ENCODE measurements at places on chromosomes 3 and 15.

- DNase-seq: no peak
These were observed 31.8 kb downstream of the MYO5A start for GRCh38 chr15:52496776-52497470.

GRCh38 chr3:146485297-146485696 is 15.9 kb upstream of the PLSCR2 start:
- no peak for DNase-seq

DNA sequence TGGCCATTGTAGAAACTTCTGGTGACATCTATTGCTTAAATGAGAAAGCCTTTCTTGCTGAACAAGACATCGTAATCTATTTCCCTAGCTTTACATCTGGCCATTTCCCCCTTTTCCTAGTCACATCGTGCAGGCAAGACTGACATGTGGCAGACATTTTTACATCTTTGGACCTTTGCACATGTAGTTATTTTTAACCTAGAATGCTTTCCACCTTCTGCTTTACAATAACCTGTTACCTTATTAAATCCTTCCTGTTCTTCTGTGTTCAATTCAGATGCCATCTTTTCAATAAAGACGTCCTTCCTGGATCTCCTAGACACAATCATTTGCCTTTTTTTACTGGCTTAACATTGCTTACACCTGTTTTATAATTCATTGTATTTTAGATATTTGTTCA is 343.3 kb downstream of the DIPK2A start:
- DNase-seq: no peak

- no peak for DNase-seq
These were observed 99.9 kb upstream of the PLSCR4 start for GRCh38 chr3:146350852-146351251.

- DNase-seq: no peak
These were observed 486.0 kb upstream of the CFAP20DC start for GRCh38 chr3:59535791-59536221.

DNA sequence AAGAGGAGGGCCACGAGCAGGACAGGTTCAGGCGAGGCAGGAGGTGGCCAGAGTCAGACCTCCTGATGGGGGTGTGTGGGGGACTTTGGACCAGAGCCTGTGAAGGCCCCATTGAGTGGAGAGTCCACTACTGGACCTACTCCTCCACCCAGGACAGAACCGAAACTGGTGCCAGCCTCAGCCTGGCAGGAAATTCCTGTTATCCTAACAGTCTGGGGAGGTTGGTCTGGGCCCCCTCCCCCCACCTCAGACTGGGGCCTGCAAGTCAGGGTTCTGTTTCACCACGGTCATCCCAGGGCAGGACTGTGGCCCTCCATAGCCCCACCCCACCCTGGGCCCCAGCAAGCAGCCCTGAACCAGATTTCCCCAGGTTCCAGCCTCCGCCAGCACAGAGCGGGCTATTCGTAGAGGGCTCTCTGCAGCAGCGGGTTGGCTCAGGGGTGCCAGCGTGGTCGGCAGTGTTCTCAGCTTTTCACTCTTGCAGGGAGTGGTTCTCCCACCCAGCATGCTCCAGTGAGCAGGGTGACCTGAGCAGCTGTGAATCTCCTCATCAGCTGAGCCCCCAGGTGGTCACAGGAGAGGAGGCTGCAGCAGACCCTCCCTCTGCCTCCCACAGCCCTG is 217.3 kb downstream of the TBC1D2B start:
- no peak for DNase-seq

- no peak for DNase-seq
These were observed 23.5 kb upstream of the LRRFIP2 start for GRCh38 chr3:37197810-37198371.

DNA sequence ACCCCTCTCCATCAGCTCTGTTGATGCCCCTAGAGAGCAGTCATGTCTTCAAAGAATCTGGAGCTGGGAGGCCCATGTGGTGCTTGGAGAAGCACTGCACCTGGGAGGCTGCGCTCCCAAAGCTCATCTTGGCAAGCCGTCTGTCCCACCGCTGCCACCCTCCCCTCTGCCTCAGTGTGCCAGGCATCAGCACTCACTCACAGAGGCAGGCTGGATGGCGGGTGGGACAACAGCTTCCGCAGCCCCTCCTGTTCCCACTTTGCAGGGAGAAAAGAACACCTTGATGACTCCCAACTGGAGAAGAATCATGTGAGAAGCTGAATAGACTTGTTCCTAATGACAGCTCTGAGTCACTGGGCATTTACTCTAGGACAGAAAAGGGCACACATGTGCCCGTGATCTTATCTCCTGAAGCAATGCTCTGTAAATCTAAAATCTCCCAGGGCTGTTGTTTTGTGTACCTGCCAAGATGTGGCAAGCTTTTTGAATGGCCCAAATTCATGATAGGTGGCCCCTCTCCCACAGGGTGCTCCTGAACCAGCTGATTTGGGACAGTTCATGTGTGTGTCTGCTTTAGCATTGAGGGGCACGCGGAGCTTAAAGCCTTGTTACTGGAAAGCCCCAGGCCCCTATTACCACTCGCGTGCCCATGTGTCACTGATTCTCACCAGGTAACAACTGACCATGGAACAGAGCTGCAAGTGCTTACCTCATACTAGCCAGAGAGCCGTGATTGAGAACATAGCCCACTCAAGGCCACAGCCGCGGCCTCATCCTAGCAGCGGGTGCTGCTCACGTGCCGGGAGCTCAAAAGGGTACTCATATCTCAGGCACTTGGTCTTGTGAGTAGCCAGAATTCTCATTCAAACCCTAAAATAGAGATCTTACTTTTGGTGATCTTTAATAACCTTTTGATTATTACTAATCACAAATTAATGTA is 104.4 kb downstream of the DNAJB8 start:
- no peak for DNase-seq

DNA sequence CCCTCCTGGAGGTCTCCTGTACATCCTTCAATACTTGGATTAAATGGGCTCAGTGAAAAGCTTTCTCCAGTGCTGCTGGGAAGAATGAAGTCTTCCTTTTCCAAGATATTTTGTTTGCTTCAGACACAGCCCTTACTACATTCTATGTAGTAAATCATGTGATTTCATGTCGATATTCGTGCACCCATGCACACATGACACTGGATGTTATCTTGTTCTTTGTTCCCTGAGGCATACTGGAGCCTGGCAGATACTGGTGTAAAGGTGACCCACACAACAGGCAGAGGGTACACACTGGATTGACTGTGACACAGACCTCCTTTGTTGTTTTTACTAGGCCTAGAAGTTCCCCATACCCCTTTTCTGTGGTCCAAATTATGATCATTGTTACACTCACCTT is 40.3 kb upstream of the ATP2C1 start:
- no peak for DNase-seq

GRCh38 chr3:122392868-122393844 is 9.2 kb downstream of the FAM162A start:
- peak; percentile 46 for DNase-seq

GRCh38 chr3:143830063-143830462 is 18.2 kb downstream of the SLC9A9 start:
- DNase-seq: no peak

DNA sequence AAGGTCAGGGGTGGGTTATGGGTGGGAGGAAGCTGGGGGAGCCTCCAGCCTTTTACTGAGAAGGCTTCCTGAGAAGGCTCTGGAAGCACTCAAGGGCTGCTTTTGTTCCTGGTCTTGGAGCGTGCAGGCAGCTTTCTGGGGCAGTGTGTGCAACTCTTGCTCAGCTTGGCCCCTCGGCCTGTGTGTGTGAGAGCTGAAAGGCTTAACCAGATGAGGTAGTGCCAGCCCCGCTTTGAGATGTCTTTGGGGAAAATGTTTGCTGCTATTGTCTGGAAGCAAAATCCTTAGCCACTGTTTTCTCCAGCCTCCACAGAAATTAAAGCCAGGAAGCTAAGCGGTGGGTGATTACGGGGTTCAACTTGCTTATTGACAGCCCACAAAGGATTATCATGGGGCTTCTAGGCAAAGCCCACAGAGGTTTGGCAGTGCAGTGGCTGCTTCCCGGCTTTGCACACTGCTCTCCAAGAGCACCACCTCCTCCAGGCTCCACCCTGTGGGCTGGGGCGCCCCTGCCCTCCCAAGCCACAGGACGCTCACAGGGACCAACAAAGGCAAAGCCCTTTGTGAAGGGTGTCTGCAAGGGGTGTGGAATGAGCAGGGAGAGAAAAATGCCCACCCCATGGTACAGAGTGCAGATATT is 121.7 kb upstream of the TLE3 start:
- no peak for DNase-seq

DNA sequence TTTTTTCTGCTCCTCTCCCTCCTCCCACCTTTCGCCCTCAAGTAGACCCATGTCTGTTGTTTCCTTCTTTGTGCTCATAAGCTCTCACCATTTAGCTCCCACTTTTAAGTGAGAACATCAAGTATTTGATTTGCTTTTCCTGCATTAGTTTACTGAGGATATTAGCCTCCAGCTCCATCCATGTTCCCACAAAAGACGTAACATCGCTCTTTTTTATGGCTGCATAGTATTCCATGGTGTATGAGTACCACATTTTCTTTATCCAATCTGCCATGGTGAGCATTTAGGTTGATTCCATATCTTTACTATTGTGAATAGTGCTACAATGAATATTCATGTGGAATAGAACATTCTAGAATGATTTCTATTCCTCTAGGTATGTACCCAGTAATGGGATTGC is 178.6 kb downstream of the RYR3 start:
- no peak for DNase-seq

GRCh38 chr3:16595778-16596177 is 9.4 kb downstream of the DAZL start:
- DNase-seq: no peak

DNA sequence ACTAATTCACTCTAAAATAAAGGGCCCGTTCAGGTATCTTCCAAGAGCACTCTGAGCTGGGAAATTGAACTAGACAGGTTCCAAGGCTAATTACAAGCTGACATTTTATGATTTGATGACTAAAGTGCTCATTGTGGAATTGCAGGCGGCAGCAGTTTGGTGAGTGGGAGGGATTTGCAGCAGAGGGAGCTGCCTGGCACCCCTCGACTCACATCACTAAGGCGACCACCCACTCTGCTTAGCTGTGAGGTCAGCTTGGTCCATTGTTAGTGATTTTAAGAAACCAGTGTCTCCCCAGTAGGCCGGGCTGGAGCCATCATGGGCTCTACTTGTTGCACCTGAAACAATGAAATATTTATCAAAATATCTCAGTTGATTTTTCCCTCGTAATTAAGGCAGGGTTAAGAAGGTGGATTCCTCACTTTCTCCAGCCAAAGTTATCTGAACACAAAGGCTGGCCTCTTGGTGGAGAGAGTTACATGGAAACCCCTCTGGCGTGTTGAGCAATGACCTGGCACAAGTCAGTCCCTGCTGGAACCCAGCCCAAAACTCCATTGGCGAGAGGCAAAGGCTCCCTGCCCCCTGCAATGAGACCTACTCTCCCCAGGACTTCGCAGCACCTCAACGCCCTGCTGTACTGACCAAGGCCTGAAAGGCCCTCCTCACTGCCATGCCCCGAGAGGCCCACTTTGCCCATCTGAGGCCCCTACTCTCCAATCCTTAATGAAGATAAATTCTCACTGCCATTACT is 65.0 kb upstream of the ATP2B2 start:
- DNase-seq: no peak

DNA sequence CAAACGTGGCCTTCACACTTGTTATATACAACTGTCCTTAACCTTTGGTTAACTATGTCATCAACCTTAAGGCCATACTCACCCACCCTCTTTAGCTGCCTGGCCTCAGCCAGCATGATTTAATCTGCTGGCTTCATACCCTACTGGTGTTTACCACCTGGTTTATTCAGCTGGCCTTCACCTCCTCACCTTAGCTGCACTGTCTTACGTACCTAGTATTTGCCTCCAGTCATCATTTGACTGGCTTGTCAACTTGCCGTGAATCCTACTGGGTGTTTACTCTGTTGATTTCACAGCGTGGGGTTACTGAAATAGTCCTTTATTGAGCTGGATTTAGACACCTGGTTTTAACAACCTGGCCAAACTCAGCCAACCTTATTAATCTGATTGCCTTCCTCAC is 102.8 kb downstream of the IL12A start:
- DNase-seq: no peak

DNA sequence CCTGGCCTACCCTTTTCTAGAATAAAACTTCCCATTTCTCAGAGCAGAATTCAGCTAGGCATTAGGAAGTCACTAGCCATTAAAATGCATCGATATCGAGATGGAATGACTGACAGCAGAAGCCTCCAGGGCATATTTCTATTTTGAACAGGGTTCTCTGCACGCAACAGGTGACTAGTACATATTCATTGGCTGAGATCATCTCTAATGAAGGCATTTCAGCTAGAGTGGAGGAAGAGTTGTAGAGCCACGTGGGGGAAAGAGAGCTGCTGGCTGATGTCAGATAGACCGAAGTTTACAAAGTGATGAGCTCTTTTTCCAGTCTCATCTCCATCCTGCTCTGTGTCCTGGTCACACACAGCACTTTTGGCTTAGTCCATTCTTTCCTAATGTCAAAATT is 7.5 kb downstream of the TMEM40 start:
- DNase-seq: no peak

DNA sequence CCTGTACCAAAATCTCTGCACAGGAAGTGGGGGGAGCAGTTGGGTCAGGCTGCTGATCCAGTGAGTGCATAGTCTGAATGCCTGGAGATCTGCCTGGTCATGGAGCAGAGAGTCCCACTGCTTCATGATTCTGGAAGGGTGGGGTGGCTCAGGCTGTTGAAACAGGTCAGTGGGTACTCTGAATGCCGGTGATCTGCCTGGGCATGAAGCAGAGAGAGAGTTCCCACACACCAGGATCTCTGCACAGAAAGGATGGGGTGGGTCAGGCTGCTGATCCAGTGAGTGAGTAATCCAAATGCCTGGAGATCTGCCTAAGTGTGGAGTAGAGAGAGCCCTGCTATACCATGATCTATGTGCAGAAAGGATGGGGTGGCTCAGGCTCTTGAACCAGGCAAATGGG is 16.1 kb upstream of the GCSAM start:
- no peak for DNase-seq

DNA sequence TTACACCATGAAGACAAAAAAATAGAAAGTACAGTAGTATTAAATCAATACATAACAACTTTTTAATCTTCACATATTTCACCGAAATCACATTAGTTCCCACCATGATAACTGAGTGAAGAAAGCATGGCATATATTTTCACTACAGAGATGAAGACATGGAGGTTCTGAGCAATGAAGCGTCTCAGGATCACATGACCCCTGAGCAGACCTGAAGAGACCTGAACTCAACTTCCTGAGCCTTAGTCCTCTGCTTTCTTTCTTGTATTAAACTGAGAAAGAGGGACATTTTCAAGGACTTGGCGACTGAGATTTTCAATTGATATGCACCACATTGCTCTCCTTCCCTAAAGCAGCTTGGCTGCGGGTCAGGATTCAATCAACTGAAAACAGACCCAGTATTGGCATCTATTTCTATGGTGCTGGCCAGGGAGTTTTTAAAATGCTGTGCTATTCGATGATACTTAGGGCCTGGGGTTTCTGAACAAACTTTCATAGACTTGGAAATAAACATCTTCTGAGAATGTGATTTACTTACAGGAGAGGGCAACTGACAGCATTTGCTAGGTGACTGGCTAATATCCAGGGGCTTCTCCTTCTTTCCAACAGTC is 165.1 kb downstream of the LSAMP start:
- DNase-seq: no peak

- no peak for DNase-seq
These were observed 583.9 kb downstream of the NTRK3 start for GRCh38 chr15:87672309-87673288.

GRCh38 chr15:23642413-23643044 is 5.1 kb downstream of the MAGEL2 start:
- DNase-seq: peak; percentile 19

GRCh38 chr15:48449734-48450133 is 118.5 kb downstream of the DUT start:
- no peak for DNase-seq

GRCh38 chr3:124221422-124221821 is 229.5 kb upstream of the ROPN1 start:
- no peak for DNase-seq

- DNase-seq: no peak
These were observed 136.6 kb downstream of the TGFBR2 start for GRCh38 chr3:30742796-30743619.

All from naive B cell (primary cell).